ENCODE measurements at places on chromosomes 12 and 14.

DNA sequence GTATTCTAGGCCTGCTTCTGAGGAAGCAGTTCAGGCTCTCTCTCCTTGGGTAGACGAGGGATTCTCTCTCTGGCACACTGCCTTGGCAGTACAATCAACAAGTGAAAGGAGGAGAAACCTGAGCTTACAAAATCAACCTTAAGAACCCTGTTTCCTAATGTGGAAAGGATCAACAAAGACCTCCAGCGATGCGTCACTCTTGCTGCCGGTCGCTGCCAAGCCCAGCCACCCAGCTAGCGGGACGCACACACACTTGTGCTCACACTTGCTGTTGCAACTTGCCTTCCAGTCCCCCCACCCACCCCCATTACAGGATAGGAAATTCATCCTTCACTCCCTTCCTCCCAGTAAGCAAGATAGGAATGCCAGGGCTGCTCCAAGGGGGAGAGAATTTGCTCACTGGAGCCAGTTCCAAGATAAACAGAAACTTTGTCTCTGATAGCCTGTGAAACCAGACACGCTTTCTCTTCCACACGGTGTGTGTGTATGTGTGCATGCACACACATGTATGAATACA, 144.3 kb downstream of the BCL11B start:
- DNase-seq, result no peak

DNA sequence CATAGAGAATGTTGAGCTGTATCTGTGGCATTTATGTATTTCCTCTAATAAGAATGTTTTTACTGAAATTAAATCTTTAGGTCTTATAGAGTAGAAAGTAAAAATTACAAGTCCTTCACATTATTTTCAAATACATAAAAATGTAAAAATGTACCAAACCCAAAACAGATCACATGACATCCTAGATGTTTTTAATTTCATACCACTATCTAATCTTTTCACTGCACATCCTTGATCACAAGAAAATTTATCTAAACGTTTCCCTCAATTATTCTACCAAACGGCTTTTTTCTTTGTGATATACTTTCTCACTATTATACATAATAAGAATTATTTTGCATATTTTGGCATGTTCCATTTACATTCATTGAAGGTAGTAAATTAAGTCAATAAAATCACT, 18.3 kb downstream of the SGPP1 start:
- DNase-seq, result no peak

GRCh38 chr12:87775051-87775450, 254.2 kb downstream of the C12orf50 start:
- DNase-seq, result no peak

DNA sequence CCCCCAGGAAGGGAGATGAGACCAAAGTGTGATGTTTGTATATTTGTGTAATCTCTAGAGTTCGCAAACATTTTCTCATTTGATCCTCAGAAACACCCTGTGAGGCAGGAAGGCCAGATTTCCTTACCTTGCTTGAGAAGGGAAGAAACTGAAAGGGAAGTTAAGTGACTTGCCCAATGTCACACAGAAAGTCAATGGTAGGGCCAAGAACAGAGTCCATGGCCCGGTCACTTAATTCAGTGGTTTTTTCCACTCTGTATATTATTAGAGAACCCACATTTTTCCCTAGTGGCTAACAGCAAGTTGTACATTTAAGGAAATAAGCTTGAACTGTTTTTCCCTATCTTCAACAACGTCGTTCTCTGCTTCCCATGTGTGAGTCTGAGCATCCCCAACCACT, 25.6 kb upstream of the CHPT1 start:
- DNase-seq, result no peak

- no peak for DNase-seq
These were observed 28.0 kb downstream of the PXN start for GRCh38 chr12:120237360-120238171.

DNA sequence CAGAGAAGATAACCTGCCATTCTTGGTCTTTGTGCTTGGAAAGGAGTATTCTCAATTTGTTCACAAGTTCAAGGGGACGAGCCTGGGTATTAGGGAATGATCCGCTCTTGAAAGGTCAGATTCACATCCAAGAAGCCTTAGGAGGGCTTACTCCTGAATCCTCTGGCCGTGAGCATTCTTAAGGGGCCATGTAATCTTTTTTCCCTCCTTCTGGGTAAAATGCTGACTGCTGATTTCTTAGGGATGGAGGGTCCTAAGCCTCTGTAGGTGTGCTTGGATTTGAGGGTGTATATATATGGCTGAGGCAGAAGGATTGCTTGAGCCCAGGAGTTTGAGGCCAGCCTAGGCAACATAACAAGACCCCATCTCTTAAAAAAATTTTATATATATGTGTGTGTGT, 149.1 kb downstream of the TSPAN9 start:
- no peak for DNase-seq

- no peak for DNase-seq
These were observed 503.7 kb downstream of the SLC6A15 start for GRCh38 chr12:84408936-84409335.

DNA sequence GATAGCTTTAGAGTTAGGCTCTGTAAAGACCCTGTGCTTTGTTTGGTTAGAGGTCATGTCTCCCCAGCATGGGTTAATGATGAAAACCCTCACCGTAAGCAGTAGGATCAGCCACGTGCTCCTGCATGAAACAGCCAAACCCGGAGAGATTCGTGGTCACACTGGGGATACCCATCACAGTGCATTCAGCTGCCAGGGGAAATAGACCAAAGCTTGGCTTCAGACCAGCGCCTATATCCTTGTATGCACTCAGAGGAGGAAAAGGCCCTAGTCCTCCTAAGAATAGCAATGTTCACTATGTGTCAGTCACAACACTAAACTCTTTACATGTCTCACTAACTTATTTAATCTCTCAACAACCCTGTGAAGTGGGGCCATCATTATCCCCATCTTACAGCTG, 16.3 kb downstream of the SPX start:
- DNase-seq, result no peak

Data from COR-L47 (cell line).